ENCODE measurements at places on chromosomes 6 and 20.

GRCh38 chr6:111080698-111081097 lies 6.6 kb upstream of the SLC16A10 start:
- no peak for DNase-seq

GRCh38 chr20:20286061-20286460 lies 81.8 kb upstream of the INSM1 start:
- no peak for DNase-seq

DNA sequence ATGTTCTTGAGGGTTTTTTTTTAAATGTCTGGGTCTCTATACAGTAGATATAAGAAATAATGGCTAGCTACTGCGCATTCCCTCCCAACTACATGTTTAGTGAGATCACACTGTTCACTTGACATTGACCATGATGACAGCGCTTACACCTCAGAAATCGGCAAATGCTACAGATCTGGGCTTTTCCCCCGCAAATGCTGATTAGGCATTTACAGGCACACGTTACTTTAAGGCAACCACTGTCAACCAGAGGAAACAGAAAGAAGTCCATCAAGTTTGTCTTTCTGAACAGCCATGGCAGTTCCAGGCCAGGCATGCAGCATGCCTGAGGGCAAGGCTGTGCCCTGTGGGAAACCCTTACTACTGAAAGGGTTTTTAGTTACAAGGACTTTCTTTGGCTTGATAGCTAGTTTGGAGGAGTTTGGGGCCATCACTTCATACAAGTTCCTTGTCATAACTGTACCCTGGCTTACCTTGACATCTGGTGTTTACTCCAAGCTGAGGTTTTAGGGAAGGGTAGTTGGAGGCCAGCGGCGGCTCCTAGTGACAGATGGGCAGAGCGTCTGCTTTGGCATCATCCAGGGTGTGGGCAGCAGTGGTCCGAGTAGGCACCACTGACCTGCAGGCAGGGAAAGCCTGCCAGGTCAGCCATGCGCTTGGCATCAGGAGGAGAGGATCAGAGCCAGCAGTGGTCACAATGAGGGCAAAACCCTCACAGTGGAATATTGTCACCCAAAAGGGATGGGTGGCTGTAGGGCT lies 43.0 kb downstream of the CFAP61 start:
- no peak for DNase-seq

DNA sequence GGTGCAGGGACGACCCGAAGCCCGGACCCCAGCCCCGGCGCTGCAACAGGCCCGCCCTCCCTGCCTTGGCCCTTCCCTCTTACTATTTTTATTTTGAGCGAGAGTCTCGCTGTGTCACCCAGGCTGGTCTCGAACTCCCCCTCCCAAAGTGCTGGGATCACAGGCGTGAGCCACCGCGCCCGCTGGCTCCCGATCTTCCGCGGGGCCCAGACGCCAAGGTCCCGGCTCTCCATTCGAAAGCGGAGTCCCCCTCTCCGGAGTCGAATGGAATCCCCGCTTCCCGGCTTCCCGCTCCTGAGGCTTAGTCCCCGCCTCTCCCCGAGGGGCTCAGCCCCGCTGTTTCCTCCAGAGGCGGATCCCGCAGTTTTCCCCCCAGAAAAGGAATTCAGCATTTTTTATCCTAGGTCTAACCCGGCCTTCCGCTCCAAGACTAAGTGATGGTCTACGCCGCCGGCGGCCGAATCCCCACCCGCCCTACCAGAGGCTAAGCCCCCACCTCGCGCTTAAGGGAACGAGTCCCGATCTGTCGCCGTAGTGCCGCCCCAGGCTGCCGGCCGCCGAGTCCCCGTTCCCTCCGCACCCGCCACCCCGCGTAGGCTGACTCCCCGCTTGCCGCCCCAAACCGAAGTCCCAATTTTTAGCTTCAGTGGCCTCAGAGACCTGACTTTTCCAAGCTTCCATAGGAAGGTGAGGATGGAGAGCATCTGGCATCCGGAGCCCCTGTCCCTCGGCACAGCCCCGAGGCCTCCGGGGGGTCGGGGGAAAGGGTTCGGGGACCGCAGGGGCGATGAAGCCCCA lies 11.5 kb upstream of the TMC2 start:
- DNase-seq, result peak; percentile 74

DNA sequence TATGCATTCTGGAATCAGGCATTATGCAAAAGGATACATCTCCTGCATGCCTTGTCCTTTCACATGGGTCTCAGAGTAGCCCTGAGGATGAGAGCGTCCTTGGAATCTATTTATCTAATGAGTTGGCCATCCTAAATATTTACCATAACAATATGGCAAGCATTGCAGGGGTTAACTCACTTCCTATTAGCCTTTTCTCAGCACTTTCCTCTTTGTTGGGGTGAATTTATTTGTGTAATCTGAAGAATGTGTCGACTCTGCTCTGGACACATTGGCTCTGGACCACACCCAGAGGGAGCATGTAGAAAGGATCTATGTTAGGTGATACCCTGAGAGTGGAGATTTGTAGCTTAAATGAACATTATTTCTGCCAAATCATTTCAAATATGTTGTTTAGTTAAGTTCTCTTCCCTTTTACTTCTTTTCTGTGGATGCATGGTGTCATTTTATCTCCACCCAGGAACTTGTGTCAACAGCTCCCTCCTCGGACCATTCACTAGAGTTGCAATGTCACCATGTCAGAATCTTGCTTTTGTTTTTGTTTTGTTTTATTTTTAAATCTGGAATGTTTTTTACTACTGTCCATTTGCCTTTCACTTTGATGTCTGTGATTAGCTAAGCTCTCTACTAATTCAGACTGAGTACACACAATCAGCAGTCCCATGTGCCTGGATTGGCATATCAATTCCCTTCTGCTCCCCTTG lies 757.0 kb upstream of the MMS22L start:
- no peak for DNase-seq

- no peak for DNase-seq
These were observed 17.6 kb downstream of the EEF1A1 start for GRCh38 chr6:73503027-73503772.
